ENCODE measurements at places on chromosomes 5 and 9. TPM values are rescaled to one million over a fixed set of nuclear protein-coding genes. Genes with fewer than 3 reads are reported as not detected.

DNA sequence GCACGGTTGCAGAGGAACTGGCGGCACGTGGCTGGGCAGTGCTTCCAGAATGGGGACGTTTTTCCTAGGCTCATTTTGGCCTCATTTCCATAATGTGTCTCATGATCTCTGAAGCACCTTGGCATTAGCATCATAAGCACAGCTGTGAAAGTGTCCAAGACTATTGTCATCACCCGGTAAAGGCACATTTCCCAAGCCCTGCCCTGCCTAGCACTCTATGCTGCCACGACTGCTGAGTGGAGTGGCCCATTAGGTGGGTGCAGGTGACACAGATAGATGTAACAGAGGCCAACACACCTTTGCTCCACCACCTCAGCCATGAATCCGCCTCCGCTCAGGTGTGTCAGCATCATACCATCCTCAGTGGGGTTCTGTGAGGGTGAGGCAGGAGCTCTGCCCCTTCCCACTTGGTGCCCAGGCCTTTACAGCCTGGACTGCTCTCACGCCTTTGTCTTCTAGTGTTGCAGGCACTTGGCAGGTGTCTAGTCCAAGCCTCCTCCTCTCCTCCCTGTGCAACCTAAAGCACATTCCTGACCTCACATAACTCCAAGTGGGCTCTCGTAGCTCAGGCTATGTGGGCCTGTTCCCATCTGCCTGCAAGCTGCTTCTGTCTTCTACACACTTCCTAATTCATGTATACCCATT is 213.0 kb downstream of the FSTL4 start:
- DNase-seq: no peak

DNA sequence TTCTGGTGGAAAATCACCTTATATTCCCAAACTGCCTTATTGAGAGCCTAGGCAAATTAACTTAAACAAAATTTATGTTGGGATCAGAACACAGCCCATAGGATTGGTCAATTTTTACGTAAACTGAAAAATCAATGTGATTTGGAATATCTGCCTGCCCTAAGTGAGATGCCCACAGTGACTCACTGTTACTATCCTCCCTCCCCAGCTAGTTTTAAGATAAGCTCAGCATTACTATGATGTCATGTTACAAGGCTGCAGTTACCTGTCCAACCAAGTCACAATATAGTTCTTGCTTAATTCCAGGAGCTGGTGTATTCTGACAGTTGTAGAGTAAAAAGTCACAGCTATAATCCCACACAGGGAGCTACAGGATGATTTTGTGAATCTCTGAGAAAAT is 23.1 kb downstream of the SKP1 start:
- no peak for DNase-seq

DNA sequence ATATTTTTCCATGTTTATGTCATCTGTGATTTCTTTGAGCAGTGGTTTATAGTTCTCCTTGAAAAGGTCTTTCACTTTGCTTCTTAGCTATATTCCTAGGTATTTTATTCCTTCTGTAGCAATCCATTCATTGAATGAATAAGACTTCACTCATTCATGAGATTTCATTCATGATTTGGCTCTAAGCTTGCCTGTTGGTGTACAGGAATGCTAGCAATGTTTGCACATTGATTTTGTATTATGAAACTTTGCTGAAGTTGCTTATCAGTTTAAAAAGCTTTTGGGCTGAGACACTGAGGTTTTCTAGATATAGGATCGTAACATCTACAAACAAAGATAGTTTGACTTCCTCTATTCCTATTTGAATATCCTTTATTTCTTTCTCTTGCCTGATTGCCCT is 15.9 kb downstream of the RLN2 start:
- no peak for DNase-seq

- DNase-seq: peak; percentile 4
Measured at GRCh38 chr5:37071901-37072581, 177.1 kb downstream of the CPLANE1 start.

GRCh38 chr5:150431574-150431973 is 18.0 kb downstream of the RPS14 start:
- DNase-seq: no peak

DNA sequence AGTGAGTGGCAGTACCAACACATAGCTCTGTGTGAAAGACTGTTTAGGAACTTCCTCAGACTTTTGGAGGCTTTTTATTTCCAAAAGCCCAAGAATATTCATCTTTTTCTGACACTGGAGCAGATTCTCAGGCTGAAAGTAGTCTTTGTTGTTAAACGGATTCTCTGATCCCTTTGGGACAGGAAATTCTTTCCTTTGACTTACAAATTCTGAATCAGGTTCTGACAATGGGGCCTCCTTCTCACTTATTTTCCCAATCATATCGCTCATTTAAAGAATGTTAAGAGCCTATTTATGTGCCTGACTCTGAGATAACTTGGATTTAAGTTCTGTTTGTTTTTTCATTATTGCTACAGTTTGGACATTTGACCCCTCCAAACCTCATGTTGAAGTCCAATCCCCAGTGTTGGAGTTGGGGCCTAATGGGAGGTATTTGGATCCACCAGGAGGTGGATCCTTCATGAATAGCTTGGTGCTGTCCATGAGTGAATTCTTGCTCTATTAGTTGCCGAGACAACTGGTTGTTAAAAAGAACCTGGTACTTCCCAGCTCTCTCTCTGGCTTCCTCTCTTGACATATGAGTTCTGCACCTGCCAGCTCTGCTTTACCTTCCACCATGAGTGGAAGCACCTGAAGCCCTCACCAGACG is 4.1 kb upstream of the ADGRV1 start:
- no peak for DNase-seq

GRCh38 chr5:27034565-27034964 is 3.8 kb downstream of the CDH9 start:
- no peak for DNase-seq

DNA sequence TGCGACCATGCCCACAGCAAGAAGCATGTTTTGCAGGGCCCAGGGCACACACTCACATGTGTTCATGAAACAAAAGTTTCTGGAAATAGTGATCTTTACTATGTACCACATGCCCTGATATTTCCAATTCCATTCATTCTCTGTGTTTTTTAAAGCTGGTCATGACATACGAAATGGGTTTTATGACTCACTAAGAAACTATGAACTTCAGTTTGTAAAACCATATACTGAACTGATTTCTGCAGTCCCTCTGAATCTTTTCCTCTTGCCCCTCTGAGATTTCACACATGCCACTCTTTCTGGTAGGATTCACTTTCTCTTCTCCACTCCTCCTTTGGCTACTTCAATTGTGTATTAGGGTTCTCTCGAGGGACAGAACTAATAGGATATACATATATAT is 416.1 kb upstream of the TRPC7 start:
- no peak for DNase-seq

GRCh38 chr5:152142840-152143469 is 218.3 kb upstream of the GLRA1 start:
- no peak for DNase-seq

DNA sequence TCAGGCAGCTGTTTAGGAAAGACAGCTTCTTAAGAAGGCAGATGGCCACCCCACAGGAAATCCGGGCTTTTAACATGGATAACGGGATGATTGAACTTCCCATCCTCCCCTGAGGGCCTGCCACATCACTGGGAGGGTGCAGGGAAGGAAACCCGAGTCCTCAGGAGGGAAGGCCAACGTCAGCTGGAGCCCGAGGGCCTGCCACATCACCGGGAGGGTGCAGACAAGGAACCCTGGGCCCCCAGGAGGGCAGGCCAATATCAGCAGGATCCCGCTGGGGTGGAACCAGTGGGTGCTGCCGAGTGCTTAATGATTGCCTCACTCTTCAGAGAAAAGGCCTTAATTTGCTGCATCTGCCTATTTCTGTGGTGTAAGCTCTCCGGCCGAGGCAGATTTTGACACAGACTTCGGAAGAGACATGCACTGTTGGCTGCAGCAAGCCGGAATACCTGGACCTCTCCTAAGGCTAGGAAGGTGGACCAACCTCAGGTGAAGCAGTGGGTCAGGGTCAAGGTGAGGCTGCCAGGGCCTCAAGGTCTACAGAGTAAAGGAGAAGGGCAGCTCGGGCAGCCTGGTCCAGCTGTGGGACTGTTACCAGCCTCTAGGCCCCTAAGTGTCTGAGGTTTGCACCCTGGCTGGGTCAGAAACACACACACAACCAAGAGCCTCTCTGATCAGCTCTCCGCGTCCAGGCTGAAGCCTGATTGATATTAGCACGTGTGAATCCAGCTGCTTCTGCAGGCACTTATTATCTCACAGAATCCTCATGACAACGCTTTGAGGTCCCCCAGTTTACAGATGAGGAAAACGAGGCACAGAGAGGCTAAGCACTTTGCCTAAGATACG is 14.8 kb upstream of the COL5A1 start:
- DNase-seq: no peak

DNA sequence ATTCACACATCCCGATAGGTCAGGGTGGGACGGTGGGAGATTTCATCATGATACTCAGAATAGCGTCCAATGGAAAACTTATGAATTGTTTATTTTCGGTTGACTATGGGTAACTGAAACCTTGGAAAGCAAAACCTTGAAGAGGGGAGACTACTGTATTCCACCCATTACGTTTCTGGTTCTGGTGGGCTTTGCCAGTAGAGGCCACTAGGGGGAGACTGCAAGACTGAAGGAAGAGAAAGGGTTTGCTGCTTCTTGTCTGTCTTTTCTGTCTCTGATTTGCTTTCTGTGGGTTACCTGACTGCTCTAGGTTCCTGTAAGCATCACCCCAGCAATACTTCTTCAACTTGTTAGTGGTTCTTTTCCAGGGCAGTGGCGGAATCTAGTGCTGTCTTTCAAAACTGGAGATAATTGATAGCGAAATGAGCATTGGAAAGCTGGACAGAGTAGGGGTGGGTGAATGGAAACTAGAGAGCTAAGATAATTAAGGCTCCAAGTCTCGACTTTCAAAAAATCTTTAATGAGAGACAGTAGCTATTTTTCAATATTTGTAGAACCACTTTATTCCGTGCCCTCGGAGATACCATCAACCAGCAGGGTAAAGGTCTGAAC is 27.0 kb downstream of the GRIN3A start:
- no peak for DNase-seq

DNA sequence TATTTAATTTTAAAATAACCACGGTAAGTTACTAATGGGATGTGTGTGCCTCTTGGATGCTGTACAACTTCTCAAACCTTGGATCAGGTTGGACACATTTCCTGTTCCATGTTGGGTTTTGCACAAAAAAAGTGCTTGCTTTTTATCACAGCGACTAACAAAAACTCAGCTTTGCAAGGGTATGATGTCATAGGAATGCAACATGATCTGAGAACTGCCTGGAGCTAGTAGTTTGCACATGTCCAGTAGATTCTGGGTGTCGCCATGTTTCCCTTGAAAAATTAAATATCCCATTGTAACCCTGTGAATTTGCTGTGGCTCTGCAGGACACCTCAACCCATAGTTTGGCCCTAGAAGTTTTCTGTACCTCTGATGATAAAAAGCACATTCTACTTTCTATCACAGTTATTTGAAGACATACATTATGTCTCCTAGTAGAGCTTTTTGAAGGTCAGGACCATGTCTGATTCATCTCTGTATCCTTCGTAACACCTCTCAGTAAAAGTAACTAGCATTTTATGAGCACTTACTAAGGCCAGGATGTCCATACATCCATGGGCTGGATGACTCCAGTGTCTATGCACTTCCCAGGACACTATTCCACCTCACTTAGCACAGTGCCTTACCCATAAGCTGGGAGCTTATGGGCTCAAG is 11.5 kb upstream of the FRMPD1 start:
- no peak for DNase-seq

DNA sequence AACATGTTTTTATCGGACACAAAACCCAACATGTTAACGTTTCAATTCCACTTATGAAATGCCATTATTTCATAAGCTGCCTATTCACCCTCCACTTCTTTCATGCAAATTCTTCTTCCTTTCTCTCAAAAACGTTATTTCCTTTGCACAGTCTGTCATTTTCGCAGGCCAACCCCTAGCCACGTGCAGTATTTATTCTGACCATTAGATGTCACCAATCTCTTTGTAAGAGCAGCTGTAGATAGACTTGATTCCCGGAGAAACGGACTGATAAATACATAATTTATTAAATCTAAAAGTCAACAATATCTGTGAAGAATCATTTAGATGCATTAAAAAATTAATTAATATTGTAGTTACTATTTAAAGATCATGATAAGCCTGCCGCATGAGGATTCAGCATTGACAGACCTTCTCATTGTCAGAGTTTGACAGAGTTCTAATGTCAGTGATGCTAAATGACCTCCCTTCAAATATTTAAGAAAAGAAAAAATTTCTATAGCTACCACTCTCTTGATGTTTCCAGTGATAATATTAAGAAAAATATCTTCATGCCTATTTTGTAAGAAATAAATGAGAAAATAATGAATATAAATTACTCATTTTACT is 933.6 kb downstream of the CDH12 start:
- no peak for DNase-seq

DNA sequence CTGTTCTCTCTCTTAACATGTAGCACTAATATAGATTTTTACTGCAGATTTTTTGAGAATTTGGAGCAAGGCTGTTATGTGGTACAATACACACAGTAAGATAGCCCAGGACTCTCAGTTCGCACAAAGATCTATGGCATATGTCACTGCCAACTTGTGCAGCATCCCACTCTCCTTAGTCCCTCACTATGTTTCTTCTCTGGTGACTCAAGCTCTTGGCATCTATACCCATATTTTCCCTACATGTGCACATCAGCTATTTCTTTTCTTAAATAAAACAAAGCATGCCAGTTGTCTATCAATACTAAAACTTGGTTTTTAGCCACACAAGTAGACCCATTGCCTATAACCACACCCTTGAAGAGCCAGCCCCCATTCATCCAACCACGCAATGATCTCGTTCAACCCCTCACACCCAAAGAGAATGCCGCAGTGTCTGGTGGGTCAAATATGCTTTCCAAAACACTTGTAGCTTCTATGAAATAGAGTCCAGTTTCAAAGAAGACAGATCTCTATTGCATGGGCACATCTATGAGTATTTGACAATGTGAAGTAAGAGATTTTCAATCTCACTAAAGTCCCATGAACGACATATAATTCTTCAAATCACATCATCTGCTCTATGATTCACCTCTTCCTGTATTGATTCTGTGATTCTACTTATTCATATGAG is 18.2 kb upstream of the IL7R start:
- no peak for DNase-seq

- DNase-seq: no peak
Measured at GRCh38 chr5:107218457-107219193, 452.1 kb downstream of the EFNA5 start.

DNA sequence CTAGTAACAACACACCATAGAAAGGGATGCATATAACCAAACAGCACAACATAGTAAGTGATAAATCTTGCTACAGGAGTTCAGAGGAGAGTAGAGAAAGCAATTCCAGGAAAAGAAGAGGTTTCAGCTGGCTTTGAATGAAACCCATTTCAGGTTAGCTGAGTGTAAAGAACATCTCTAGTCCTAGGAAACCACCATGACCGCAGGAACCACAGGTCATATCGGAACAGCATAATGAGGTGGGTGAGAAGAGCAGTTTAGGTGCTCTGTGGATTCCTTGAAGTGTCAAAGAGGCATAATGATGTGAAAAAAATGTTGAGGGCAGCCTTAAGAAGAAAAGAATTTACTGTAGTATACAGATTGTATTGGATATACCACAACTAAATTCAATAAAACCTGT is 507.5 kb downstream of the MTRR start:
- DNase-seq: no peak

ARHGEF39 gene
- 0.94 TPM for total RNA-seq

SLC34A1 gene
- total RNA-seq: not detected

PRRX2 gene
- 0.16 TPM for total RNA-seq

KCTD16 gene
- 23.6 TPM for total RNA-seq

ANXA2R gene
- 0.31 TPM for total RNA-seq

SHOC1 gene
- total RNA-seq: 0.16 TPM

TNC gene
- total RNA-seq: 73.6 TPM

FCN1 gene
- total RNA-seq: 1.1 TPM

TMEM203 gene
- 42.9 TPM for total RNA-seq

ARL14EPL gene
- total RNA-seq: not detected

ZNF883 gene
- total RNA-seq: 35.1 TPM

PCA3 gene
- 0.16 TPM for total RNA-seq

EQTN gene
- 1.6 TPM for total RNA-seq

Data from occipital lobe (tissue), 3 donors.